Activated T-cell treated with anti-CD3 and anti-CD28 coated beads for 1 hour (primary cell): ENCODE measurements at places on chromosomes 6 and 20.

DNA sequence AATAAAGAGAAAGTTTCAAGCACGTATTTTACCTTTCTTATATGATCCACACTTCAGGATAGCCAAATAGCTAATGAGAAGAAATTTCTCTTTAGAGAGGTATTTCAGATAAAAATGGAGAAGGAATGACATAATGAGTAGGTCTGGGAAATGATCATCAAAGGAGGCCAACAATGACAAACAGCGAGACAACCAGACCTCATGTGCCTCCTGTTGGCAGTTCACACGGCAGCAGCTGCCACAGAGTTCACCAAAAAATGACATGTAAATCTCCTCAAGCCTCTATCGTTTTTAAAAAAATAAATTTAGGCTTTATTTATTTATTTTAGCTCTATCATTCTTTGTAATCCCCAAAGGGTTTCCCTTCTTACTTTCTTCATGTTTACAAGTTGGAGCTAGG, 47.7 kb downstream of the SLC2A12 start:
- no peak for DNase-seq

GRCh38 chr20:62118113-62119043, 3.9 kb upstream of the LSM14B start:
- no peak for DNase-seq

- DNase-seq: no peak
Measured at GRCh38 chr20:32583581-32584070, 1.5 kb downstream of the NOL4L start.

DNA sequence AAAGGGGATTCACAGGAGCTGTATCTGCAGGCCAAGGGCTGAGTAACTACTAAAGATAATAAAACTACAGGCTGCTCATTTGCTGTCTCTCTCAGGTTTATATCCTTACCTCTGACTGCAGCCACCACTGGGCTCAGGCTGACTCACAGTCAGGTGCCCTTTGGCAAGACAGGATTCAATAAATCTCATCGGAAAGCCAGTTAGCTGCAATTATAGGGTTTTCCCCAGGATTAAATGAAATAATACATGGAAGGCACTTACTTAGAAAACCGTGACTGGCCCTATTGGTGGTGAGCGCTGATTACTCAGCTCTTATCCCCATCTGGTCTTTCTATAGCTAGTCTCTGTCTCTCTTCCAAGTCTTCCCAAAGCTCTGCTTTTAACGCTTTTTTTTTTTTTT, 26.4 kb downstream of the RMND1 start:
- DNase-seq: no peak

GRCh38 chr6:41013466-41014153, 25.4 kb downstream of the UNC5CL start:
- no peak for DNase-seq

DNA sequence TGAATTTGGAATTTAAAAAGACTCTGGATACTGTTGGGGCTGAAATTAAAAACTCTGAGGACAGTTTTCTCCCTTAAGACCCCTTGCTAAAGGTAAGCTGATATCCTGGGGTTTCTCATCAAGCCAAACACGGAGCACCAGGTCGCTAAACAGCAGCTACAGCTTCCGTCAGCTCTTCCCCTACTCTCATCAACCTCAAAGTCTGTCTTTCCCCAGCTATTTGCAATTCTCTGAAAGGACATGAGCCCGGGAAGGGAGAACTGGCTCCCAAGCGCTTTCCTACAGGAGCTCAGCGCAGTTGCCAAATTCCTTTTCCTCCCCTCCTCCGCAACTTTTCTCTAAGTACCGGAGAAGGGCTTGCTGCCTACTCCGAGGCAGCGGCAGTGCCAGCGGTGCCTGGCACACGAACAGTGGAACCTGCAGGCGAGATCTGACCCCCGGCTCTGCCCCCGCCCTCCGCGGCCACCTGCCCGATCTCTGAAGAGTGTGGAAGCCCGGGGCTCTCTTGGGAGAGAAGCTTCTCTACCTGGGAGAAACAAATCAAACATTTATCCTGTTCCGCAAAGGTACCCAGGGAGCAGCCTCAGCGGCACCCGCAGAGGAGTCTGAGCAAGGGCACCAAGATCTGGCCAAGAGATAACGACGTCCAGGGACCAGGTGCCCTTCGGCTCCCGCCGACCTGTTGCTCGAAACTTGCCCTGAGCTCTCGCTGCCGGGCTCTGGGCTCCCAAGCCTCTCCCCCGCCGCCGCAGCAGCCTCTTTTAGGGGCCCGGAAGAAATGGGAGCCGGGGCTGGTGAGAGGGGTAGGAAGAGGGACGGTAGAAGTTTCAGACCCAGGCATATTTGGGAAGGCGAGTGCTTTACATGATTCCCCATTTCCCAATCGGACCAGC, 2.2 kb downstream of the CBLN4 start:
- DNase-seq: no peak

- no peak for DNase-seq
Measured at GRCh38 chr6:155466539-155466938, 10.9 kb upstream of the NOX3 start.

- DNase-seq: no peak
Measured at GRCh38 chr20:9453201-9453600, 61.2 kb upstream of the LAMP5 start.
